Left lung (tissue), 14 donors: ENCODE measurements at places on chromosomes 5 and 9. TPM values are rescaled to one million over a fixed set of nuclear protein-coding genes. Genes with fewer than 3 reads are reported as not detected.

OLFML2A gene
- polyA plus RNA-seq, result 67.4 TPM

GABRA6 gene
- not detected for polyA plus RNA-seq

GRCh38 chr9:130138791-130139190 is 33.4 kb upstream of the NCS1 start:
- DNase-seq, result peak; percentile 43

DNA sequence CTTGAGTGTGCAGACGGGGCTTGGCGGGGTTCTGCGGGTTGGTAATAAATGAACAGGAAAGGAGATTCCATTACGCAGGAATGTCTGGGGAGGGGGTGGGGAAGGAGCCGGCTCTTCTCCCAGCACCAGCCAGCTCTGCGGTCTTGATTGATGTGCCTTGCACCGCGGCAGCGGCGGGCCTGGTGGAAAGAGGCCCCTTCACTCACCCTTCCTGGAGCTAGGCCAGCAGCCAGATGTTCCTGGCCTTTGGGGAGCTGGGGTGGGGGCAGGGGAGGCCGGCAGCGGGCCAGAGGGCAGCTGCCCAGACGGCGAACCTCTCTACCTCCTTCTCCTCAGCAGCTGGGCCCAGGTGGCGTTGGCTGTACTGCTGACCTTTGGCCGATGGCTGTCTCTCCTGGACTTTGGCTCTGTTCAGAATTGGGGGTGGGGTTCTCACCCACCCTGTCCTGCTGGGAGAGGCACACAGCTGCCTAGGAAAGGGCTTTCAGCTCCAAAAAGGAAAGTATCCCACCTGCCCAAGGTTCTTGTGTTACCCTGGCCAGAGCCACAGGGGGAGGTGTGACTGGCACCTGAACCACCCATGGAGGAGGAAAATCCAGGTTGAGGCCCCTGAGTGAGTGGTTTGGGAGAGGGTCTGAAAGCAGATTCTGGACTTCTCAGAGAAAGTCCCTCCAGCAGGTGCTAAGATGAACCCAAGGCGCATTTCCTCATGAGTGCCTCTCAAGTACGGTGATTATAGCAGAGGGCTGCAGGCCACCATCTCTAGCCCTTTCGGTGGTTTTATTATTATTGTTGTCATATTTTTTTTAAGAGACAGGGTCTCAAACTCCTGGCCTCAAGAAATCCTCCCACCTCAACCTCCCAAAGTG is 58.0 kb upstream of the SYNPO start:
- DNase-seq, result peak; percentile 40
